ENCODE measurements at places on chromosomes 12 and 14. TPM values are rescaled to one million over a fixed set of nuclear protein-coding genes. Genes with fewer than 3 reads are reported as not detected.

The SPX gene
- total RNA-seq: not detected

The OR6C74 gene
- total RNA-seq: not detected

The RHNO1 gene
- total RNA-seq: 1.2 TPM

The DNAAF2 gene
- 3.8 TPM for total RNA-seq

The TSPAN8 gene
- total RNA-seq: 16.3 TPM

The PLCZ1 gene
- total RNA-seq: not detected

The MAP1LC3B2 gene
- 1.8 TPM for total RNA-seq

The GSG1 gene
- not detected for total RNA-seq

The MGAT2 gene
- total RNA-seq: 39.1 TPM

The PLBD1 gene
- total RNA-seq: 3.2 TPM

The STXBP6 gene
- total RNA-seq: 15.4 TPM

The NOP9 gene
- total RNA-seq: 5.0 TPM

The OTUB2 gene
- total RNA-seq: 3.8 TPM

The NFATC4 gene
- 25.6 TPM for total RNA-seq

The TPI1 gene
- 233 TPM for total RNA-seq

The KRT71 gene
- total RNA-seq: not detected

The KRT79 gene
- not detected for total RNA-seq

The P2RX7 gene
- total RNA-seq: 2.6 TPM

The BCAT1 gene
- 93.5 TPM for total RNA-seq

The GYS2 gene
- not detected for total RNA-seq

The KCNC2 gene
- 3.6 TPM for total RNA-seq

The PTHLH gene
- not detected for total RNA-seq

The HOXC10 gene
- not detected for total RNA-seq

The KRT82 gene
- not detected for total RNA-seq

The RERGL gene
- 4.4 TPM for total RNA-seq

The FGF23 gene
- total RNA-seq: not detected

The IL22 gene
- total RNA-seq: not detected

The ACTN1 gene
- total RNA-seq: 291 TPM

The RASAL1 gene
- total RNA-seq: 6.8 TPM

The OR6C6 gene
- not detected for total RNA-seq

The RNASE7 gene
- total RNA-seq: not detected

The PRDM4 gene
- total RNA-seq: 5.6 TPM

The LMNTD1 gene
- not detected for total RNA-seq

The SYNE3 gene
- total RNA-seq: 8.8 TPM

The ALG10B gene
- 30.3 TPM for total RNA-seq

The SYCP3 gene
- total RNA-seq: not detected

The TRHDE gene
- total RNA-seq: 5.5 TPM

The B4GALNT1 gene
- 2.9 TPM for total RNA-seq

The GPX2 gene
- not detected for total RNA-seq

The GLS2 gene
- not detected for total RNA-seq

The OVCH1 gene
- not detected for total RNA-seq

The RTL1 gene
- total RNA-seq: not detected

The RARG gene
- total RNA-seq: 6.4 TPM

The AMDHD1 gene
- not detected for total RNA-seq

The OASL gene
- total RNA-seq: 0.35 TPM

The IFT81 gene
- 6.9 TPM for total RNA-seq

The KIF5A gene
- 2.6 TPM for total RNA-seq

The TSPAN19 gene
- total RNA-seq: not detected

All from uterus (tissue), 4 donors.